Activated CD8-positive, alpha-beta memory T cell treated with anti-CD3 and anti-CD28 coated beads for 36 hours (primary cell): ENCODE measurements at places on chromosomes 2 and 18. TPM values are rescaled to one million over a fixed set of nuclear protein-coding genes. Genes with fewer than 3 reads are reported as not detected.

RBKS gene
- total RNA-seq, result 5.8 TPM

REG3A gene
- total RNA-seq, result not detected

RASGRP3 gene
- 3.6 TPM for total RNA-seq

LIMS4 gene
- 0.78 TPM for total RNA-seq

NPHP1 gene
- 2.5 TPM for total RNA-seq

ORC2 gene
- 48.5 TPM for total RNA-seq

ABCG8 gene
- not detected for total RNA-seq

IL1R1 gene
- 1.8 TPM for total RNA-seq

MYOM1 gene
- total RNA-seq, result 0.91 TPM
